ENCODE measurements at places on chromosomes 12 and 14.

DNA sequence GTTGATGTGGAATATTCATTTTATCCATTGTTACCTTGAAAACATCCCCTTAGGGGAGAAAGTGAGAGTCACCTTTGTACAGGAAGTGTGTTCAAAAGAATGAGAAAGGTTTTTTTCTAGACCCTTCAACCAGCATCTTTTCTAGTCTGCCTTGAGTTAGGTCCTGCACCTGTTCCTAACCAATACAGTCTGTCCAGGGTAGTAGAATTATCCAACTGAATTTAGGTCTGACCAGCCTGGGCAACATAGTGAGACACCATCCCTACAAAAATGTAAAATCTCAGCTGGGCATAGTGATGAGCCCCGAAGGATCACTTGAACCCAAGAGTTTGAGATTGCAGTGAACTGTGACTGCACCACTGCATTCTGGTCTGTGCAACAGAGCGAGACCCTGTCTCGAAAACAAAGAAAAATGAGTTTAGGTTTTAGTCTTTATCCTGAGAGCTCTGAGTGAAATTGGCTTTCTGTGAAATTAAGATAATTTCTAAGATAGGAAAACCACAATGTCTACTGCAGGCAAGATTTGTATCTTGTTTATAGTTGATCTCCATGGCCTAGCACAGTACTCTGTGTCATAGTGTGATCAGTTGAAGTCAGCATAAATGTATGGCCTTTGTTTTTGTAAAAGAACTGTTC, 25.2 kb downstream of the ARHGAP5 start:
- DNase-seq: peak; percentile 17

- DNase-seq: no peak
These were observed 588.3 kb downstream of the SLC16A7 start for GRCh38 chr12:60184096-60184495.

GRCh38 chr14:63496837-63497400, 46.3 kb downstream of the PPP2R5E start:
- no peak for DNase-seq

DNA sequence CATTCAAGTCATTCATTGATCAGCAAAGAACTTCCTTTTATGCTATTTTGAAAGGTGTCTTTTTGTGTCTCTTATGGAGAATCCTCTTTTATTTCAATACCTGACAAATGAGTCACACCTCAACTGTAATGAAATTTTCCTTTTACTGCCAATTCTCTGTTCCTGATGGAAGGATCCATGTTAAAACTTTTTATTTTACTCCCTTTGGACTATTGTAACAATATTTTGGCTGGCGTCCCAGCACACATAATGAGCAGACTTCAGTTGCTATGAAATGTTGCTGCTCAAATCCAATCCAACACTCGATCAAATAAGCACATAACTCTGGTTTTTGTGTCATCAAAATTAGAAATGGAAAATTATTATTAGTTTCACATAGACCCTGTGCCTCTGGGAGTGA, 21.9 kb upstream of the SLC15A5 start:
- DNase-seq: no peak

DNA sequence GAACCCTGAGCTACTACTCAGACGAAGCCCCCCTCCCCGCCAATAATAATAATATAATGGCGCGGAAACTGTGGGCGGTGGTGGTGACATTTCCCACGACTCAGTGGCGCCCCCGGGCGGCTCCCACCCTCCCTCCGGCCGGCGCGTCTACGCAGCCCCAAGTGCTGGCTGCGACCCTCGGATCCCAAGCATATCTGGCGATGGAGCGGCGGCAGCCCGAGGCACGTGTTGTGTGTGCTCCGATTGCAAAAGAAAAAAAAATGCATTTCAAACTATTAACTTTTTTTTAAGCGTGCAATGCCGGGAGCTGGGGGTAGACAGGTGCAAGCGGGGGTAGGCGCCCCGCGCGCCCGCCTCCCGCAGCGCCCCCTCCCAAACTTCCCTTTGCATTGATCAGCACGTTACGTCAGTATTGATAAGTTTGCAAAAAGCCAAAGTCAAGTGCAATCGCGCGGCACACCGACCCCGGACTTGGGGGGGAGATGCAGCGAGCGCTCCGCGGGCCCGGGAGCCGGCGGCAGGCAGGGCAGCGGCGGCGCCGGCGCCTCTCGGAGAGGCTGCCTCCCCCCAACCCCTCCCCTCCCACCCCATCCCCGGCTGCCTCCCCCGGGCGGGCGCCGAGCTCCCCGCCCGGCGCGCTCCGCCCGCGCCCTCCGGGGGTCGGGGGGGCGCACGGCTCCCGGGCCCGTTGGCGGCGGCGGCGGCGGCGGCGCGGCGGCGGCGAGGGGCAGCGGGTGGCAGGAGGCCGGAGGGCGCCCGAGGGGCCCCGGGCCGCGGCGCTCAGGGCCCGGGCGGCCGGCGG, 113.1 kb upstream of the MYL2 start:
- DNase-seq: no peak

DNA sequence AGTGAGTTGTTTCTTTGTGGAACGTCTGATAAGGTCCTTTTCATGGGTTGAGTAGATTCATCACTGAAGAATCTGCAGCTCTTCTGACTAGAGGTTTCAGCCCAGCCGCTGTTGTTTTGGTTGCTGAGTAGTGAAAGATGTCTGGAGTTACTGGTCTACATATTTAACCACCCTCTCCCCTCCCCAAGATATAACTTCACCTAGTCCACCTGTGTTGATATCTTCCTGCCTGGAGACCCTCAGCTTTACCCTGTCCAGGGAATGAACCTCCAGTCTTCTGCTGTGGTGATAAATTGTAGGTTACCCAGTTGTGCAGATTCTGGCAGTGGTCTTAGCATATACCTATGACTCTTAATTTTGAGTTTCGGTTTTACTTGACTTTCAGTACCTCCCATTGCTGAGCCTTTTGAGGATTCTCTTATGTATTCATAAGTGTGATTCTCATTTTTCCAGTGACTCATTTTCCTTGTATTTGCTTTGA, 62.9 kb downstream of the CCDC91 start:
- DNase-seq: peak; percentile 57

- DNase-seq: no peak
These were observed 61.7 kb upstream of the PTPRR start for GRCh38 chr12:70982286-70982685.

- no peak for DNase-seq
These were observed 201.2 kb downstream of the CHST11 start for GRCh38 chr12:104657726-104658484.

DNA sequence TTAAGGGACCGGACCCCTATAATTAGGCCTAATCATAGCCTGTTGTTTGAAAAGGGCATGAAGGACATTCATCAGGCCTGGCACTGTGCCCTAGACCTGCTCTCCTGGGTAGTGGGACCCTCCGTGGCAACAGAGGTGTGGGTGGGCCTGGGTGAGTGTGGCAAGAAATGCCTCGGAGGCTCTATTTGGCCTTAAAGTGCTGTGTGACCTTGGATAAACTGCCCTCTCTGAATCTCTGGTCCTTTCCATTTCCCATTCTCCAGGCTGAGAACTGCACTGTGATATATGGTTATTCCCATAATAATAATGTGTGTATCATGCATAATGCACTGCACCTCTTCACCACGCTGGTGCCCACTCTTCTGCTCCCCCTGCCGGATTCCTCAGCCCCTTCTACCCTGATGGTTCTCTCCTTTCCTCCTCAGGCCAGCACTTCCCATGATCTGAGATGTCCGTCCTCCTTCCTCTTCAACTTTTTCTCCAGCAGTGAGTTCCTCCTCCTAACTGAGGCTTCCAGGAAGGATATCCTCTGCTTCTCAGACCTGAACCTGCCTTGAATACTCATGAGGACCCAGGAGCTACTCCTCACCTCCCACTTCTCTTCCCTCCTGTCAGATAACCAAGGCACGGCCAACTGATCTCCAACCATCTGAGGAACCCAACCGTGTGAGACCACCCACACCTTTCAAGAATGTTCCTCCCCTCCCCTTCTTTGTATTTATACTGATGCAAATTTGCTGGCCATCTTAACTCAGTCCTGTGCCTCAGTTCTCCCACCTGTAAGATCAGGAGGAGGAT, 111.0 kb upstream of the PZP start:
- DNase-seq: no peak

All from activated naive CD4-positive, alpha-beta T cell treated with Interleukin-2 at 50 U/mL for 16 hours (primary cell).